AG04450 (cell line): ENCODE measurements at places on chromosomes 3 and 15.

DNA sequence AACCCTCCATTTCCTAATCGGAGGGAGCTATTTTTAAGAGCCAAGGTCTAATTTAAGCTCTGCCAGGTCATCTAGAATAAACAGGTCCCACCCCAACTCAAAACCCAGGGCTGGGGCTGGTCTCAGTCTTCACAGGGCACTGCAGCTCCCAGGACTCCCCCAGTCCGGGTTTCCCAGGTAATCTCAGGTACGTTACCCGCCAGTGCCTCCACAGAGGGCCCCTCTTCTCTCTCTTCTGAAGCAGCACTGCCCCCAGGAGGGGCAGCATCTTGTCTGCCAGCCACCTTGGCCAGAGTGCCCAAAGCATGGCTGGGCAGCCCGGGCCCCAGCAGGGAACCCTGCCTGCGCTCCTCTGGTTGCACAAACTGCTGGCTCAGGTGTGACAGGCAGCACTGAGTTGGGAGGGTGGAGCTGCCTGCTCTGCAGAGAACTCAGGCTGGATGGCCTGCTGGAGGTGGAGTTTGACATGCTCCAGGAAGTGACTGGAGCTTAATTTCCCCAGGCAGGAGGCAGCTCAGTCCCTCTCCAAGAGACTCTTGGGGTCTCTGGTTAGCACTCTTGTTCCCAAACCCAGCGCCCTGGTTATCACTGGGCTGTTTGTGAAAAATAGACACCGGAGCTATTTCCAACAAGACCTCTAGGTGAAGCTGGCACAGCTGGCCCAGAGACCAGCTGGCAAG is at the start of gene PLA2G4F:
PLA2G4F (minus strand) TSS at position 394 of the 680 bp plus-strand sequence; CDS start at position 307, 87 bp downstream.
- DNase-seq = no peak

GRCh38 chr15:23708332-23708731 is 21.2 kb upstream of the NDN start:
- DNase-seq = no peak

DNA sequence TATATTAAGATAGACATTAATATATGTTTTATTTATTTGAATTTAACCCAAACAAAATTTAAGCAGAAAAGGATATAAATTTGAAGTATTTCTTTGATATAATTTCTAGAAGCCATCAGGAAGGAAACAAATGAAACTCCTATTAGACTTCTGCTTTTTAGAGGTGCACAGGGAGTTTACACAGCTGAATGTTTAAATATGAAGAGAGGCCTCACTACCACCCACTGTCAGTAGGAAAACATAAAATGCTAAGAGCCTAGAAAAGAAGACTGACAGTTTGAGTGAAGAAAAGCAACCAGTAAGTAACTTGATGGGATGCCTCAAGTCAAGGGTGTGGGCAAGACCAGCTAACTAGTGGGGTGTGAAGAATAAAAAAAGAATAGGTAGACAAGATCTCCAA is 19.7 kb downstream of the PLSCR2 start:
- no peak for DNase-seq

DNA sequence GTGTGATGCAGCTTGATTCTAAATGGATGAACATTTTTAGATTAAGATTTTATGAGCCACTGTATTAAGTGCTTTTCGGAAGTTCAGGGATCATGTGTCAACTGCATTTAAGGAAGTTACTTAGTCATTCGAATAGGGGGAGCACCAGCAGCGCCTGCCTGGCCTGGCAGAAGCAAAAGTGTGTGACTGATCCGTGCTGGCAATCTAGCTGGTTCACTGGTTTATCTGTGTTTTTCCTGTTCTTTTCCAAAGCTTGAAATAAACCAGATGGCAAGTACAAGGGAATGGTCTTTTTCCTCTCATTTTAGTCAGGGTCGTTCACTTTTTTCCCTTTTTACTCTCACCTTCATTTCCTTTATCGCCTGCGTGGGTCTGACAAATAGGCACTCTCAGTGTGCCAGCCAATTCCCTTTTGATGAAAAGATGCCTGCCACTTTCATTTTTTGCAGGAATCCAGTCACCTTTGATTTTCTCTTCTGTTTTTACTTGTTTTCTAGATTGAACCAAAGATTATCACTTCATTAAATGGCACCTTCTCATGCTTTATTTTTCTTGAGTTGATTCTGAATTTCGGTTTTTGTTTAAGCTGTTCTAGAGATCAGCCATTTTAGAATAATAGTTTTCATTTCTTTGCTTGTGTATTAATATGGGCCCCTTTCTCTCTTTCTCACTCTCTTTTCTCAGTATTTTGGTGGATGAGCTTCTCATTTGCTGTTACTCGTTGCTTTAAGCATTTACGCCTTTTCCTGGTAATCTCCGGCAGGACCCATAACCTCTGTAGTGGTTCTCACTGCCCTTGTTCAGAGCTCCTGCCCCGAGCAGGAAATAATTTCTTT is 2.8 kb downstream of the ABHD2 start:
- DNase-seq = no peak

GRCh38 chr3:61926923-61927322 is 365.6 kb downstream of the PTPRG start:
- peak; percentile 32 for DNase-seq
